Right renal cortex interstitium (tissue), 3 donors: ENCODE measurements at places on chromosomes 11 and 22.
A peak's percentile ranks its signal among the peaks of the same experiment; 100 is the strongest.

- DNase-seq: no peak
These were observed 13.3 kb upstream of the LIPT2 start for GRCh38 chr11:74506823-74507222.

- no peak for DNase-seq
These were observed 12.4 kb upstream of the HTATIP2 start for GRCh38 chr11:20351136-20351535.

- no peak for DNase-seq
These were observed 144.9 kb downstream of the PGR start for GRCh38 chr11:100984668-100985067.

DNA sequence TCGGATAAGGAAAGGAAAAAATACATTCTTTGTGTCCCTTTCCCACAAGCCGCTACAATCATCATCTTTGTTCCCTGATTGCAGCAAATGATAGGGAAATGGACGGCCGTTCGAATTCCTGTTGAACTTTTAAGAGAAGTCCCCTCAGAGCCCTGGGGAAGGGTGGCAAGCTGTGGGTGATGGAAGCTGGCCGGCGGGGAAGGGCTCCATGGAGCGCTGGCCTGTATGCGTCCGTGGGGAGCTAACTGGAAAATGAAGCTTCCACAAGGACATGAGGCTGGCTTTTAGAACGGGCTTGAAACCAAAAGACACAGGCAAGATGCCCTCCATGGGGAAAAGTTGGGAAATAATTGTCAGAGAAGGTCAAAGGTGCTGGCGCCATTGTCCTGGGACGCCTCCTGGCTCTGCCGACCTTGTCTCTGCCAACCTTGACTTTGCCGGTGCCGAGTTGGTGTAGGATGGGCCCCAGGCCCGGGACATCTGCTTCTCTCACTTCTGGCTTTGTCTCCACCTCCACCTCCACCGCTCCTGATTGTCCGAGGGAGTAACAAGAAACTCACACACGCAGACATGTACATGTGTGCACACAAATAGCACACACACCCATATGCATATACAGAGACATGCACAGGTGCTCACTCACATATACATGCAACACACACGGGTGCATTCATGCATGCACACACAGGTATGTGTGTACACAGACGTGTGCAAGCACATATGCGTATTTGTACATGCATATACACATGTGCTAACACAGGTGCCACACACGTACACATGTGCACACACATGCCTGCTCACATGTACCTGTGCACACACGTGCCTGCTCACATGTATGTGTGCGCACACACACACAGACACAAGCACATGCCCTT is 14.5 kb upstream of the PPARA start:
- DNase-seq: no peak

DNA sequence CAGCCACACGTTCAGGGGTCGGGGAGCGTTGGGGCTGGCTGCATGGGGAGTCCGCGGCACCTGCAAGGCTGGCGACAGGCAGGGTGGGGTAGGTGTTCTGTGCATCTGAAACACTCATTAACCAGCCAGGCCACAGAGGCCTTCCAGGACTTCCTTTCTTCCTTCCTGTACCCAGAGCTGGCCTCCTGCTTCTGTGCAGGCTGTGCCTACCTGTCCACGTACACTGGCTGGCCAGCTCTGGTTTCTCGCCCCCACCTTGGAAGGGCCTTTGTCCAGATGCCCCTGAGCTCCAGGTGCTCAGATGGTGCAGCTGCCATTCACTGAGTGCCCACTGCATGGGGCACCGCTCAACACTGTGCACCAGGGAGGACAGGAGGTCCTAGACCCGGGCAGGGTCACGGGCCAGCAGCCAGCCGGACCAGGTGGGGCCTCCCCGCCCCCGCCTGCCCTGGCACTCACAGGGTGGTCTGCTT is 15.9 kb downstream of the TTLL12 start:
- no peak for DNase-seq

DNA sequence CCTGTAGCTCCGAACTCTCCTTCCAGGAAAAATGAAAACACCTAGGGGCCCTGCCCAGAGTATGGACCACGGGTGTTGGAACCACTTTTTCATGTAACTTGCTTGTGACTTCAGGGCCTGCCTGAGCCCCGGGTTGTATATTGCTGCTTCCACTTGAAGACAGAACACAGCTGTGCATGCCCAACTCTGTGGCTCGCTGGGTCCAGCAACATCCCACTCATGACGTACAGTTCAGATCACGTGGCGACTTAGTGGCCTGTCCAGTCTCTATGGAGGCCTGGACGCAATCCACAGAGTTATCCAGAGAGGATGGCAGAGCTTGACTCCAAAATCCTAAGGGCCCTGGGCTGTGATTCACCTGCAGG is 6.8 kb downstream of the C11orf21 start:
- DNase-seq: no peak

DNA sequence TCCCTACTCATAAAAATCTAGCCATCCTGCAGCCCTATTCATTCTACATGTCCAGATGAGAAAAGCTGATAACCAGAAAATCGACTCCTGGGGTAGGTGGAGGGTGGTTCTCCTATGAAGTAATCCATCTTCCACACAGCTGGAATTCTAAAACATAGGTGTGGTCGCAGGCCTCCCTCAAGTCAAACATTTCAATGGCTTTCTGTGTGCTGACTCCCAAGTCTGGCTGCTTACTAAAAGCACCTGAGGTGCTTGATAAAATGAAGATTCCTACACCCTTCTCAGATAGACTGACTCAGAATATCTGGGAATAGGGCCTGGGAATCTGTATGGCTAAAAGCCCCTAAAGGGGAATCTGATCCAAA is 26.1 kb downstream of the IRAG1 start:
- DNase-seq: no peak

- DNase-seq: no peak
These were observed 37.8 kb downstream of the ARRB1 start for GRCh38 chr11:75313513-75314272.

GRCh38 chr22:50004918-50005317 is 7.6 kb downstream of the IL17REL start:
- no peak for DNase-seq

GRCh38 chr22:31080848-31081649 is at the start of gene SMTN:
Gene SMTN, plus strand, starts transcription at chr22:31081318. Its CDS starts 1,941 bp downstream, at chr22:31083259.
- peak; percentile 93 for DNase-seq

- DNase-seq: no peak
These were observed 11.8 kb downstream of the RNF121 start for GRCh38 chr11:71940561-71941219.

DNA sequence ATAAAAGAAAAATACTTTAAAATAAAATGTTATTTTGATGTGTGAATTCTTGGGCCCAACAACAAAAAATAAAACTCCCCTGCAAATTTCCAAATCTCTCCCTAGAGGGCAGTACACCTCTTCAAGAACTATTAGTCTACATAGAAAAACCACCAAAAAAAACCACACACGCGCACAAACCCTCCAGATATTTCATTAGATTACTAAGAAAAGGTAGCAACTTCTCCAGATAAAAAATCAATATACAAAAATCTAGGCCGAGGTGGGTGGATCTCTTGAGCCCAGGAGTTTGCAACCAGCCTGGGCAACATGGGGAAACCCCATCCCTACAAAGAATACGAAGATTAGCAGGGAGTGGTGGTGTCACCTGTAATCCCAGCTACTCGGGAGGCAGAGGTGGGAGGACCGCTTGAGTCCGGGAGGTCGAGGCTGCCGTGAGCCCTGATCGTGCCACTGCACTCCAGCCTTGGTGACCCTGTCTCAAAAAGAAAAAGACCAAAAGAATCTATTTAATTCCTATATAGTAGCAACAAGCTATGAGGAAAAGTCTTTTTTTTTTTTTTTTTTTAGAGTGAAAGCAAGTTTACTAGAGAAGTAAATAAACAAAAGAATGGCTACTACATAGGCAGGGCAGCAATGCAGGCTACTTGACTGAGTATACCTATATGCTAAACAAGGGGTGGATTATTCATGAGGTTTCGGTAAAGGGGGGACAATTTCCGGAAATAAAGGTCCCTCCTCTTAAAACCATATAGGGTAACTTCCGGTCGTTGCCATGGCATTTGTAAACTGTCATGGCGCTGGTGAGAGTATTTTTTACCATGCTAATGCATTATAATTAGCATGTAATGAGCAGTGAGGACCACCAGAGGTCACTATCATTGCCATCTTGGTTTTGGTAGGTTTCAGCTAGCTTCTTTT is 13.1 kb downstream of the B3GNT6 start:
- peak; percentile 88 for DNase-seq

DNA sequence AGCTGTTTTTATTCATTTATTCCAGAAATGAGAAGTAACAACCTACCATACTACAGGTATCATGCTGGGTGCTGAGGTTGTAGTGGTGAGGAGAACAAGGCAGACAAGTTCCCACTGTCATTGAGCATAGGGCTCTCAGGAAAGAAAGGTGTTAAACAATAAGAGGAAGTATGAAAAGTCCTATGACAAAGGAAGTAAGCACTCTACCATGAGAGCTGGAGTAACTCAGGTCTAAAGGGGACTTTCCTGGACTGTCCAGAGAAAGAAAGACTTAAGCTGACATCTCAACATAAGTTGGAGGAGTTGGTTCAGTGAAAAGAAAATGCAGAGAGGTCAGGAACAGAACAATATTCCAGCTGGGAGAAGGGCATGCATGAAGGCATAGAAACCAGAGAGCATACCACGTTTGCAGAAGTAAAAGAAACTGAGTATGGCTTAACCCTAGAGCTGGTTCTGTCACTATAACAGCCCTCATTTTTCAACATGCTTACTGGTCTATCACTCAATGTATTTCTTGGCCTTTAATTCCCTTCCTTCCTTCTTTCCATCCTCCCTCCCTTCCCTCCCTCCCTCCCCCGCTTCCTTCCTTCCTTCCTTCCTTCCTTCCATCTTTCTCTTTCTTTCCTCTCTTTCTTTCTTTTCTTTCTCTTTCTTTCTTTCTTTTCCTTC is 137.8 kb upstream of the BDNF start:
- no peak for DNase-seq

DNA sequence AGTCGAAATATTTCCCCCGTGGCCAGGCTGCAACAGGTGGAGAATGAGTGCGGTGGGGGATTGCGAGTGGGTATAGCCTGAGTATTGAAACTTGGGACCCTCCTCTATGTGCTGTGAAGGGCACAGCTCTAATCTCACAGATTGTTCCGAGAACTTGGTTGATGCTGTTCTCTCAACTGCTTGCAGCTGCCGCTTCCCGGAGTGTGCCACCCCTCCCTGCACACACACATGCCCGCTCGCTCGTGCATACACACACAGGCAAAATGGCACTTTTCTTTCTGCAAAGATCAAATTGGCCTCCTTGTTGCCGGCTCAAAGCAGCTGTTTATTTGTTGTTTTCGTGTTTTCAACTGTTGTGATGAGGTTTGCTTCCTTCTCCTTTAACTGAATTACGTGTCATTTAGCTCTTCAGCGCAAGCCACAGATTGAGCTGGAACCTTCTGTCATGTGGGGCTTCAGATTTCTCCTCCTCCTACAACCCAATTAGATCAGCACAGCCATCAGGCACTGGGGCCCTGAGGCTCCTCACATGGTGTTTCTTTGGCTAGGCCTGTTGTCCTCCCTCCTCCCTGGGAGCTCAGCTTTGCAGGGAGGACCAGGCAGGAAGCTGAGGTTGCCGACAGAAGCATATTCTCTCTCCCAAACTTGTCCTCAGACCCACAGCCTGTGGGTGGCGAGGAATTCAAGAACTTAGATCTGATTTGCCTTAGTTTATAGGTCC is 13.9 kb upstream of the B3GAT1 start:
- no peak for DNase-seq

DNA sequence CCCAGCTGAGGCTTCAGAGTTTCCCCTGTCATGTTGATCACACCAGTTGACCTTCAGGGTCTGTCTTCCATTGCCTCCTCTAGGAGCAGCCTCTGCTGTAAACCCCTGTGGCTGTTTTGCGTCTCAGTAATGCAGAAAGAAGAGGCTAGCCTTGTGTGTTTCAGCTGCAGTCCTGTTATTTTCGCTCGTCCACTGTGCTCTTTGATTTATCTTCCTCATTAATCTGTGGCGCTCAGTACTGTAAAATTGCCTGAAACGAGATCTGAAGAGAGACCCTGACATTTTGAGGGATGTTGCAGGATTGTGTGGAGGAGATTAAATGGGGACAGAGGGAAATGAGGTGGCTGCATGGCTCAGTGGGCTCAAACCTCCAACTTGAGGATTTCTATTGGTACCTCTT is 163.7 kb downstream of the DBX1 start:
- no peak for DNase-seq

DNA sequence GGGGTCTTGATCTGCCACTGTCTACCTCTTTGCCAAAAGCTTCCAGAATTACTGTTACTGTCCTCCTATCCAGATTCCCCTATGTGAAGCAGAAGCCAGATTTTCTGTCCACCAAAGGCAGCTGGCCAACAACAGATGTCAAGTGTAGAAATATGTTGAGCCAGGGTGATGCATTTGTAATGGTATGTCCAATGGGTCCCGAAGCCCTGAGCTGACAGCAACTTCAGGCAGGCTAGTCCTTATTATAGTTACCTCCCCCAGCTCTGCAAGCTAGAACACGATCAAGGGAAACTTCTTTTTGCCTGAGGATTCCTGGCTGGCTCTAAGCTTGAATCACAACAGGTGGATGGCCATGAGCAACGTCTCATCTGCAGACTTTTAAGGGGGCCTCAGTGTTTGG is 10.2 kb downstream of the PAMR1 start:
- no peak for DNase-seq

GRCh38 chr22:23604939-23605712 is 25.0 kb upstream of the IGLL1 start:
- DNase-seq: no peak

DNA sequence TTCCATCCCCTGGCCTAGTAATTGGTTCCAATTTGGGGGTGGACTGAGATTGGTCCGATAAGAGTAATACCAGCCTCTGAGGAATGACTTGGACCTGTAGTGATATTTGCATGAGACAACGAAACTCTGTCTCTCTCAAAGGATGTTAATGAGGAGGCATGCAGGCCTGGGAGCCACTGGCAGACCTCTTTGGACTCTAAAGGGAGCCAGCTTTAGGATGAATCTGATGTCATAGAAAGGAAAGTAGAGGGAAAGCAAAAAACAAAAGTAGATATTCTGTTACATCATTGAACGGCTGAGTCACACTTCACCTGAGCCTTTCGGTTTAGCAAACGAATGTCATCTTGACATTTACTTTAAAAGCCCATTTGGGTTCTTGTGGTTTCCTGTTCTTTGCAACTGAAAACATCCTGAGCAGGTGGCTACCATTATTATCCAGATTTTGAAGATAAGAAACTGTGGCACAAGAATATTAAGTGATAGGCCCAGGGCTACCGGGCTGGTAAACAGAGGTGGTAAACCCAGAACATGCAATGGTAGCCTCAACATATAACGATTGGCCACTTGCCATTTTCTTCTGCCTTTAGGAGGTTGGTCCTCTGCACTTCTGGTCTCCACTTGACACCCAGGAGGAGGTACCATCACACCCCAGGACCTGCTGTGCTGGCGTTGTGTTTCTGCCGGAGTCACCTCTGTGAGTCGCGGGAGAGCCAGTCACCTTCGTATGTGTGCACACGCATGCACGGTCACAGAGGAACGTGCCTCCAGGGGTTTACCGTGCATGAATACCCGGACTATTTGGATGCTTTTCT is 42.7 kb downstream of the RTL6 start:
- DNase-seq: no peak

DNA sequence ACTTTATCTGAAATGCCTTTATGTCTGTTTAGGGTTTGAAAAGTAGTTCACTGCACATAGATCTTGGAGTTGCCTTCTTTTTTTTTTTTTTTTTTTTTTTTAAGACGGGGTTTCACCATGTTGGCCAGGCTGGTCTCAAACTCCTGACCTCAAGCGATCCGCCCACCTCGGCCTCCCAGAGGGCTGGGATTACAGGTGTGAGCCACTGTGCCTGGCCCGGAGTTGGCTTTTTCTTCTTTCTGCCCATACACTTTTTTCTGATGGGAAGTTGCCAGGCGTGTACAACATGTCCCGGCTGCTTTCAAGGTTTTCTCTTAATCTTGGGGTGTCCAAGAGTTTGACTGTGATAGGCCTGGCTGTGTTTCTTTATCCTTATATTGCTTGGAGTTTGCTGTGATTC is 12.9 kb upstream of the GNB1L start:
- DNase-seq: no peak
